ENCODE measurements at places on chromosomes 7 and 10.

DNA sequence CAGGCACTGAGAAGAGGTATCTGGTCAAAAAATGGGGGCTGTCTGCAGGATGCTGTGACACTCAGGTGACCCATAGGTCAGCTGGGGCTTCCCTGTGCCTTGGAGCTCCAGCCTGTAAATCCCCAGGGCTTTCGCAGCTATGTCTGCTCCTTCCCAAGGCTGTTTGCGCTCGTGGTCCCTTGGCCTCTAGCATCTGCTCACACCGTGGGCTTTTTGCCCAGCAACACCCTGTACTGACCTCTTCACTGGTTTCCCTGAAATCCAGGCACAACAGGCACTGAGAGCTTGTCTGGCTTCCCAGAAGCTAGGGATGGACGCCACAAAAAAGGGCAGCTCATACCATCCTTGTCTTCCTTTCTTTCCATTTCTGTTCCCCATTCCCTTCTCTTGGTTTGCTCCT, 280.3 kb upstream of the HABP2 start:
- no peak for DNase-seq

DNA sequence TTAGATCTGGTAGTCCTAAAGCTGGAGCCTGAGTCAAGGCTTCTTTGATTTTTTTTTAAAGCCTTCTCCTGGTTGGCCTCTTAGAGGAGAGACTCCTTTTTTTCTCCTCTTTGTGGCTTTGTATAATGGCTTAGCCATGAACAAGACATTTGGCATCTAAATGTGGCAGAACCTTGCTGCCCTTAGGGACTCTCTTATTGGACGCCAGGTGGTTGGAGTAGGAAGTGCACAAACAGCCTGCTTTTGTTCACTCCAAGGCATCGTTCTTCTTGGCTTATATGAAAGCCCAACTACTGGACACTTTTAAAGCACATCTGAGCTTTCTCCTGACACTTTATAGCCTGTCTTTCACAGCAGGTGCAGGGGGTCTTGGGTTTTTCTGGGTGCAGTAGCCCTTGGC, 25.0 kb downstream of the ZPBP start:
- DNase-seq, result peak; percentile 29

DNA sequence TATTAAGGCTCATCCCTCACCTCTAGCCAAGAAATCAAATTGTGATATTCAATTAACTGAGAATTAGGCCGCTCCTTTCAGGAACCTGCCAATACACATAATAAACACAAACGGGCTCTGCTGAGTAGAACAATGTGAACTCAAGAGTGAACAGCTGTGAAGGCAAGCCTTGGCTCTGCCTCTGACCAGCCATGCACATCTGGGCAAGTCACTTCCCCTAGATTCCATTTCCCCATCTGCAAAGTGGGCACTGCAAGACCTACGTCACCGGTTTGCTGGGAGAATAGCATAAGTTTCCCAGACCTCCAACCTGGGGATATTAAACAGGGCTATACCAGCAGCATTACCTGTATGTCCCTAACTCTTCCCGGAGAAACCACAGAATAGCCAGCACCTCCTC, 355.2 kb downstream of the TNS3 start:
- DNase-seq, result no peak

DNA sequence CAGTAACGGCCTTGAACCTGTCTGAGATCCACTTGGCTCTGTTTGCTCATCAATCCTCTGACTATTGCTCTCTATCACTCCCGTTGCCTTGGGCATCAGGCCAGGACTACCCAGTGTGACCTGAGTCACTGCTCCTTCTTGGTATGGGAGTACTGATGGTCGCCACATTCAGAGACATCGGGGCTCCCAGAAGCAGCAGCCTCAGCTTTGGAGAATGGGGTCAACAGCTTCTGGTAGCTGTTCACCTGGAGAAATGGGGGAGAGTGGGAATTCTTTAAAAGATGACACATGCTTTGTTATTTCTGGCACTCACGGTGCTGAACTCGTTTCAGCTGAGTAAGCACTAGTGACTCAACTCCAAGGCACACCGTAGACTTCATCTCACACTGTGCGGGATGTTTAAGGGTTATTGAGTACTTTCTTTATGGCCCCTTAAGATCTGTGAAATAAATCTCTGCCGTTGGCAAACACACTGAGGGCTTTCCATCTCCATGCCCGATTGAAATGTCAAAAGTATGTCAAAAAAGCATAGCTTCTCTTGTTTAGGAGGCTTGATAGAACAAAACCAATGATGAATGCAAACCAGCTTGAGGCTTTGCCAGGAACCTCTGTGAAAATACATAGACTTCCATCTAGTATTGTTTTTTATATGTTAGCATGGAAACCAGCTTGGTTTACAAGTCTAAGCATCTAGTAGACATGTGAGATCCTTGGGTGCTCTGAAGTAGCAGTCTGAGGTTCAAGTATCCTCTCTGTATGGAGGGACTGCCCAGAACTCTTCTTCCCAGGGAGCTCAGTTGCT, 333.1 kb downstream of the CXCL12 start:
- no peak for DNase-seq

- DNase-seq, result no peak
These were observed 98.2 kb upstream of the PDGFA start for GRCh38 chr7:617614-618538.

DNA sequence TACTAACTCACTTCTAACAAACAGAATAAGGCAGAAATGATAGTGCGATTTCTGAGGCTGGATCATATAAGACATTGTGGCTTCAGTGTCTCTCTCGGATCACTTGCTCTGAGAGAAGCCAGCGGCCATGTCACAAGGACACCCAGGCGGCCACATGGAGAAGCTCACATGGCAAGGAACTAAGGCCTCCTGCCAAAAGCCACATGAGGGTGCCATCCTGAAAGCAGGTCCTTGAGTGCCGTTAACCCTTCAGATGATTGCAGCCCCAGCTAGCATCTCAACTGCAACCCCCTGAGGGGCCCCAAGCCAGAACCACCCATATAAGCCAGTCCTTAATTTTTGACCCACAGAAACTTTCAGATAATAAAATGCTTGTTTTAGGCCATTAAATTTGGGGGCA, 6.9 kb upstream of the VDAC2 start:
- DNase-seq, result no peak

DNA sequence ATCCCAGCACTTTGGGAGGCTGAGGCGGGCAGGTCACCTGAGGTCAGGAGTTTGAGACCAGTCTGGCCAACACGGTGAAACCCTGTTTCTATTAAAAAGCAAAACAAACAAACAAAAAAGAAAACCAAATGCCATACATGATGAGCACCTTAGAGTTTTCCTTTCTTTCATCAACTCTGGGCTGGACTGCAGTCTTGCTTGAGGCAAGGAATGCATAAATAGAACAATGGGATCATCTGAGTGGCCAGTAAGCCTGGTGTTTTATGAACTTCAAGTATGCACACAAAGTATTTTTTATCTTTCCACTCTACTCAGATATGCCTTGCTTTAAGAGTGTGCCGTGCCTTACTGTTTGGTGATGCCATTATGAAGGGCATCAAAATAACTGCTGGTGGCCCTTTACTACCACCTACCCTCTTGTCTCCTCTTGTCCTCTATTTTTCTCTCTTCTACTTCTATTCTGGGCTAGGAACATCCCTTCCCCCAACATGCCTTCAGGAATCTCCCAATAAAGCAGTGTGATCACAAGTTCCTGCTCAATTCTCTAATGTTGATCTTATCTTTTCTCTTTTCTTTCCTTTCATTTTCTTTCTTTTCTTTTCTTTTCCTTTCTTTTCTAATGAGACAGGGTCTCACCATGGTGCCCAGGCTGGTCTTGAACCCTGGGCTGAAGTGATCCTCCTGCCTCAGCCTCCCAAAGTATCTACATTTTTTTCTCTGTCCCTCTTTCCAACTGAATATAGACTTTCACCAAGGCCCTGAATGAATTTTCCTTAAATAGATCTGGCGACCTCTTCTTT, 10.2 kb downstream of the SCD start:
- DNase-seq, result no peak

- no peak for DNase-seq
These were observed 40.5 kb downstream of the ERCC6 start for GRCh38 chr10:49498425-49498824.

DNA sequence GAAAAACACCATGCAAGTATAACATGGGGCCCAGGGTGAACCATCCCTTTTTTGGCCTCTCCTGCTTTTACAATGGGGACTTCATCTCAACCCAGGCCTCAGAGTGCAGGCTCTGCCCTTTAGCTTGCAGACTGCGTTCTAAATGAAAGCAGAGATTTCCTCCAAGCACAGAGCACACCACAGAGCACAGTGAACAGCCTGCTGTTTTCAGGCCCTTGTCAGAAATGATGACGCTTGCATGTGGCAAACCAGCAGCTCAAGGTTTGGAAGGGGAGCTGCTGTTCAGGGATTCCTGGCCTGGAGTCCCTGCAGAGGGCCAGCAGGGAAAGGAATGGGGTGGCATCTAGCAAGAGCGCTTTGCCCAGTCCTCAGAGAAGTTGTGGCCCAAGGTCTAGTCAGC, 167.3 kb upstream of the CDCA7L start:
- DNase-seq, result no peak

DNA sequence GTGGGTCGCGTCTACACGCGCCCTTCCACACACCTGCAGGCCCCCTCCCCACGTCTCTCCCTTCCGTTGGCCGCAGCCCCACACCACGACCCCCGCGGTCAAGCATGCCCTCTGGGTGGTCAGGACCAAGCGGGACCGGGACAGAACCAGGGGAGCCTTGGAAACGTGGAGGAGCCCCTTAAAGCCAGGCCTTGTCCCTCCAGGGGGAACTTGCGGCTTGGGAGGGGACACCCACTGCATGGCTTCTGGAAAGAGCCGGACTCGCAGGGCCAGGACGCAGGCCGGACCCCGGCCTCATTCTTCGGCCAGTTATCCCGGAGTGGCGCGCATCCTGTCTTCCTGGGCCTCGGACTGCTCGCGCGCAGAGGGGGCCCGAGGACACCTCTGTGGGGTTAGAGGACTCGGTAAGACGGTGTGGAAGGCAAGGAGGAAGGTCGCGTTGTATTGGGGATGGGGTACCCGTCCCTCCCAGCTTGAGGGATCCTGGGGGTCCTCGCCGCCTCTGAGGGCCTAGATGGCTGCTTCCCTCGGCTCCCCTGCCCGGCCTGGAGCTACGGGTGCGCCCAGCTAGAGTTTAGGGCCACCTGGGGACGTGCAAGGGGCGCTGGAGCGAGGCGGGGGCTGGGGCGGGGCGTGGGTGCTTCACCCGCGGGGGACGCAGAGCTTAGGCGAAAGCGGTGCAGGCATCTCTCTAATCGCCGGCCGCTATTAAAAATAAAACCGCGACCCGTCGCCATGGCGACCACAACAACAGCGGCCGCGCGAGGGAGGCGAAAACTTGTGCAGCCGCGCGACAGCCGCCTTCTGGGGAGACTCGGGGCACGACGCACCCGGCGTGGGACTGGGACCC, 1.8 kb upstream of the PDGFA start:
- DNase-seq, result no peak

DNA sequence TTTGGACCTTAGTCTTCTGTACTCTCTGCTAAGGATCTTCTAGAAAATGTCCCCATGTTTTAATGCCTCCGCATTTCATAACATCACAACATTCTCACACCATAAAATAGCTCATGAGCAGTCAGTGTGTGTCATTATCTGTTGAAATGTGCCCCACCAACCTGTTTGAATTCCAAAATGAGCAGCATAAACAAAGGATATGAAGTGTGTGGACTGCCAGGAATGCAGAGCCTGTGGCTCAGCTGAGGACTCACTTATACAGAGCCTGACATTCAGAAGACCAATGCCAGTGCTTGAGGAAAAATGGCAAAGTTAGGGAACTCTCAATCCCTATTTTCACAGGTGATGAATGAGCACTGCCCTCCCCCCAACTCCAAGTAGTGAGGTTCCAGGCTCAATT, 621.4 kb downstream of the POM121L12 start:
- DNase-seq, result no peak

- no peak for DNase-seq
These were observed 6.2 kb upstream of the STARD3NL start for GRCh38 chr7:38171623-38172391.

GRCh38 chr7:70034999-70035398, 436.7 kb downstream of the AUTS2 start:
- DNase-seq, result no peak

- DNase-seq, result no peak
These were observed 126.4 kb upstream of the ZNF746 start for GRCh38 chr7:149624006-149624405.

DNA sequence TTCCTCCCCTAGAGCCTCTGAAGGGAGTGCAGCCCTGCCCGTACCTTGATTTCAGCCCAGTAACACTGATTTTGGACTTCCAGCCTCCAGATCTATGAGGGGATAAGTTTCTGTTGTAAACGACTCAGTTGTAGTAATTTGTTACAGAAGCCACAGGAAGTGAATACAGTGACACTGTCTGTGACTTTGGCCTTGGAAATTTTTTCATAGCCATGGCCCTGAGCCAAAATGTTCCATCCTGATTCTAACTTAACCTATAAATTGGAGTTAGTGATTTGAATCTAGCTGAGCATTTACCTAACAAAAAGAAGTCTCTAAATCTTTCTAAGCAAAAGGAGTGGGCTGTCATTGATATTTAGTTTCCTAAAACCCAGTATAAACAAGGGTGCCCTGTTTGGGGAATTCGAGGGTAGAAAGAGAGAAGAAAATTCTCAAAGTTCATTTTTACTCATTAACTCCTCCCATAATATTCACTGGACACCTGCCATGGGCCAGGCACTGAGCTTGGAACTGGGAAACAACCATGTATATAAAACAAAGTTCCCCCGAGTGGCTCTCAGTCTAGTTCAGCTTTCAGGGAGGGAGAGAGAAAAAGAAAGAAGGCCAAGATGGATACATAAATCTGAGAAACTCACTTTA, 162.3 kb downstream of the SKIDA1 start:
- no peak for DNase-seq

- DNase-seq, result no peak
These were observed 65.7 kb upstream of the FAM204A start for GRCh38 chr10:118407777-118408176.

DNA sequence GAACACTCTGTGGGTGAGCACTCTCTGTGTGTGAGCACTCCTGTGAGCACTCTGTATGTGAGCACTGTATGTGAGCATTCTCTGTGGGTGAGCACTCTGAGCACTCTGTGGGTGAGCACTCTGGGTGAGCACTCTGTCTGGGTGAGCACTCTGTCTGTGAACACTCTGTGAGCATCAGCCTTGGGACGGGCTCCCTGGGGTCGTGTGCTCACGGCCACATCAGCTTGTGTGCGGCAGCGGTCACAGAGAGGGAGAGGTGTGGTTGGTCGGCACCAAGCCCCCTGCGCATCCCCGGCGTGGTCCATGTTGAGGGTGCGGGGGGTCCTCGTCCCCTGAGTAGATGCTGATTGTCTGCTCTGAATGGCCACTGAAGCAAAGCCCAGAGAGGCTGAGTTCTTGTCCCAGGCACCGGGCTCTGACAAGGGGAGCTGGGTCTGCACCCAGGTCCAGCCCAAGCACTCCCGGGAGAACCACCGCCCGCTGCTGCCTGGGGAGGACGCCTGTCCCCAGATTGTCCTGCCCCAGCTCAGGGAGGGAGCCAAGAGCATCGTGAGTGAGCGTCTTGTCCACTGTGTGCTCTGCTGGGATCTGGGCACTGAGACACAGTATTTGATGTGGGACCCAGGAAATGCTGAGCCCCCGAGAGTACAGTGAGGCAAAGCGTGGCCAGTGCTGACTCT, 143.7 kb downstream of the DNAJB6 start:
- no peak for DNase-seq
